SJSA1 (cell line): ENCODE measurements at places on chromosomes 6 and 20. TPM values are rescaled to one million over a fixed set of nuclear protein-coding genes. Genes with fewer than 3 reads are reported as not detected.

GRCh38 chr6:135490381-135490780 lies 7.2 kb downstream of the AHI1 start:
- DNase-seq: no peak

DNA sequence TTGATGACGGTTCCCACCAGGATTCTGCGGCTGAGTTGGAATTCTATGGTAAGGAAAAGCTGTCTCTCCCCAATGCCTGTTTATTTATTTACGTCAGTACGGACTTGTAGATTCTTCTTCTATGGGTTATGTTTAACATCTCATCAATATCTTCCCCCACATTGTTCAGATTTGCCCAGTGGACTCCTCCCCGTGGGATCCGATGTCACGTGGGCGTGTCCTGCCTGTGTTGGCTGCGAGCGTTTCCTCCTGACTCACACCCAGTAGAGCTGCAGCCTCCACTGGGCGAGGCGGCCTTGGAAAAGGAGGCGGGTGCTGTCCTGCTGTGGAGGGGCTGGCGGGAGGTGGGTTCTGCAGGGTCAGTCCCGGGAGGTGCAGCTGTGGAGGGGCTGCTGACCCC lies 46.8 kb upstream of the SLCO4A1 start:
- DNase-seq: no peak

- no peak for DNase-seq
Observed at GRCh38 chr6:163640641-163641040, 226.1 kb downstream of the QKI start.

DNA sequence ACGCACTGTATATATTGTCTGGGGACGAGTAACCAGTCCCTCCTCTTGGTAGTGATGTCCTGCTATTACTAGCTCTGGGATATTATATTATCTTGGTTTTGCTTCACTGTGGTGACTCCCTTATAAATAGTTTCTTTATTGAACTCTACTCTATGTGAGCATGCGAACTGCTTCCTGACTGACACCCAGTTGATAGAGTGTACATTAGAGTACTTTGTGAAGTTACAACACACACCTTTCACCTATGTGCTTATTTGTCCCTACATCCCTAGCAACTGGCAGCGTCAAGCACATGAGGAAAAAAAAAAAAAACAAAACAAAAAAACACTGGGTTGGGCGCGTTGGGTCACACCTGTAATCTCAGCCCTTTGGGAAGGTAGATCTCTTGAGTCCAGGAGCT lies 67.3 kb upstream of the TENT5A start:
- DNase-seq: no peak

GRCh38 chr6:118283766-118284165 lies 264.3 kb upstream of the PLN start:
- peak; percentile 44 for DNase-seq

GRCh38 chr6:30570263-30570662 lies 979 bp upstream of the ABCF1 start:
- no peak for DNase-seq

GRCh38 chr20:3980260-3981131 lies 34.9 kb downstream of the RNF24 start:
- no peak for DNase-seq

The CALHM6 gene
- not detected in 2 replicates for total RNA-seq

The IYD gene
- total RNA-seq: not detected in 2 replicates

The POU5F1 gene
- not detected in 2 replicates for total RNA-seq

The PSORS1C2 gene
- total RNA-seq: not detected in 2 replicates

The ULBP2 gene
- total RNA-seq: 12.2 and 19.7 TPM in 2 replicates

The SLC29A1 gene
- total RNA-seq: 6.7 and 11.0 TPM in 2 replicates

The SLC24A3 gene
- total RNA-seq: not detected in 2 replicates
